HepG2 (cell line): ENCODE measurements at places on chromosomes 2 and 18.

- no peak for DNase-seq
These were observed 5.8 kb downstream of the EIF2AK3 start for GRCh38 chr2:88621432-88621831.

- no peak for DNase-seq
These were observed 425.8 kb upstream of the KCNH7 start for GRCh38 chr2:163264341-163264740.

DNA sequence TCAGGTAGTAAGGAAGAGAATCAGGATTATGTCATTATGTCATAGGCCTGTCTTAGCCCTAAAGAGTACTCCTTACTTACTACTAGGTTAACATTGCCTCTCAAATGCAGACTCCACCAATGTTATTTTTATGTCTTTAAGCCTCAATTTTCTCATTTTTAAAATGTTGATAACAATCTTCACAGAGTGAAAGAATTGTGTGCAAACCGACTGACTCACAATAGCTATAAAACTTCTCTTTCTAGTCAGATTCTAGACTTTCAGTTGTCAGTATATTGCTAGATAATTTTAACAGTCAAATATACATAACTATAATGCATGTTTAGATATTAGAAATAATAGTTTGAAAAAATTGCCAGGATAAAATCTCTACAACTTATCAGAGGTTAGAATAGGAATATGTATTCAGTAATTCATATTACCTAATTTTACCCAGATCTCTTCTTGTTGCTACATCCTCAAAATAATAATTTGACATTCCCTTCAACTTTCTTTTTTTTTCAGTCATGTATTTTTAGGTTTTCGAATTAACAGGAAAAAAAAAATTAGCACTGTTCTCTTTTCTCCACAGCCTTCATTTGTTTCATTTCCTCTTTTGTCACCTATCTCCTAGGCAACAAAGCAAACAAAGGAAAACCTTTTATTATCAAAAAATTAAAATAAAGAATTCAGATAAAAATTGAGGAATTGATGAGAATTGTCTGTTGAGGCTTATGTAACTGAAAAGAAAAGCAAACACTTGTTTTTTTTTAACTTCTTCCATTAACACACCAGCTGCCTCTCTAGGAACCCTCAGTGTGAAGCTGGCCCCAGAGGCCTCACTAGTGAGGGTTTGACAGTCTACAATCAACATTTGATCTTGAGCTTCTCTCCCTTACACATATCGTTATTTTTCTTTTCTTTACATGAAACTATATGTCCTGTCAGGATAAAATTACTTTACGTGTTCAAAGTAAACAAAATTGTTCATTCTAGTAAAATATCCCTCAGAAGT, 279.0 kb downstream of the CALCRL start:
- no peak for DNase-seq

DNA sequence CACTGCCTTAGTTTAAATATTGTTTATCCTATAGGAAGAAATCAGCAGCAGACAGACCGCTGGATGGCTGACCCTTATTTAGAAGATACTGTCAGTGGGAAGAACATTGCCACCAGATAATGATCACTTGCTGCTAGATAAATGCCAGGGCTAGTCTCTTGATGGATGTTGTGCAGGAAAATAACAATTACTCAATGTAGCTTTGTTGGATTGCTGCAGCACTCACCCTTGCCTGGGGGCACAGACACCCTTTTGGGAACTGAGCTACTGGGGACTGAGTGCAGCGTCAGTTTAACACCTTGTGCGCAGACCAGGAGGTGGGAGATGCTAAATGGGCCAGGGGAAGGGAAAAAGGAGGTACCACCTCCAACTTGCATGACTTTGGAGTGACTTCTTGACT, 64.2 kb upstream of the CAPN13 start:
- DNase-seq, result no peak

DNA sequence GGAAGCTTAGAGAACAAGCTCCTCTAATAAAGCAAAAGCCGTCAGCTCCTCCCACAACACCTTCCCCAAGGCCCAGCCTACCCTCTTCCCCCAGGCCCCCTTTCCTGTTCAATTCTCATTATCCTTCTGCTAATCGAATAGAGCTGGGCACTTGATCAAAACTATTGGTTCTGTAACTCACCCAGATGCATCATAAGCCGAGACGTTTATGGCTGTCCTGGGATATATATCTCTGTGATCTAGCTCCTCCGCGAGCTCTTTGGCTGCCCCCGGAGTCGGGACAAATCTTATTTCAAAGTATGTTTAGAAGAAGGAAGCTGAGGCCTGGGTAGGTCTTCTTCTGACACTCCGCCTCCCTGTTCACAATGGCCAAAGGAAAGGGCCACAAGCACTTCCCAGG, 88.3 kb upstream of the KLHL29 start:
- no peak for DNase-seq

GRCh38 chr2:159516241-159516758, 100.0 kb downstream of the BAZ2B start:
- DNase-seq, result peak; percentile 35
